Tibial nerve (tissue), 4 donors: ENCODE measurements at places on chromosomes 16 and 17.
A peak's percentile ranks its signal among the peaks of the same experiment; 100 is the strongest.

DNA sequence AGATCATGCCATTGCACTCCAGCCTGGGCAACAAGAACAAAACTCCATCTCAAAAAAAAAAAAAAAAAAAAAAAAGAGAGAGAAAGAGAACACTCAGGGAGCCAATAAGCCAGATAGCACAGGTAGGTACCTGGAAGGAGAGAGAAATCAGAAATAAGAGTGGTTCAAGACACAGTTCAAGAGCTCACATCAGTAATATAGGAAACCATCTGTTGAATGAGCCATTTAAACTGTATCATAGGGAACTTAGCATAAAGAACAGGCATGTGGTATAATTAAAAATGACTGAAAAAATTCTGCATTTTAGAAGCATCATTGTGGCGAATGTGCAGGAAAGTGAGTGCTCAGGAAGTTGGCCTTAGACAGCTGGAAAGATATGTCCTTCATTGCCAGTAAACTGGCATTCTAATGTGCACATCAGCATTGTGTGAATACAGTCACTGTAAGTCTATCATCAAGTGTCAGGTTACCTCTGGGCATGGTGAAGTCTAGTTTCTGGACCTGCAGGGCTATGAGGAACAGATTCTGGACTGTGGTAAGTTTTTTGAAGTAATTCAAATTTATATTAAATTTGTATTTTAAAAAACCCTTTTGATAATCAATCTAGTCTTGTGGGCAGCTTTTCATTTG lies 20.4 kb downstream of the KRT12 start:
- DNase-seq = no peak
- H3K27me3 ChIP-seq = no peaks in the 10 kb centered on the region
- H3K36me3 ChIP-seq = no peaks in the 10 kb centered on the region
- H3K4me3 ChIP-seq = no peak overlapping the region
- no peak overlapping the region for H3K27ac ChIP-seq

GRCh38 chr17:33962857-33963655 lies 292.0 kb upstream of the CCL2 start:
- no peak overlapping the region for H3K27ac ChIP-seq
- H3K4me3 ChIP-seq = no peak overlapping the region
- no peaks in the 10 kb centered on the region for H3K4me1 ChIP-seq
- H3K27me3 ChIP-seq = no peaks in the 10 kb centered on the region
- no peak for DNase-seq
- no peaks in the 10 kb centered on the region for H3K36me3 ChIP-seq

DNA sequence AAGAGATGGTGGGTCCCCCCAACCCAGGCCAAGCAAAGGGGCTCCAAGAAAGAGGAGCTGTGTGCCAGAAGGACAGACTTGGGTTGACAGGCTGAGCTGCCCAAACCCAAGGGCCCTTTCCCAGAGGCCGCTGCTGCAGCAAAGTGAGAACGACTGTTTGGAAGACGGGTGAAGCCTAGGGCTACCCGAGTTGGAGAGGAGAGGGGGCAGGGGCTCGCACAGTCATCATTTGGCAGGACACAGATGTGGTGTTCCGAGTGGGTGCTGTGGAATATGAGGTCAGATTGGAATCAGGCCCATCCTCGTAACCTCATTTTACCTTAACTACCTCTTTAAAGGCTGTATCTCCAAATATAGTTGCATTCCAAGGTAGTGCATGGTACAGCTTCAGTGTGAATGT lies 5.3 kb upstream of the MFAP4 start:
- no peak overlapping the region for H3K27ac ChIP-seq
- no peaks in the 10 kb centered on the region for H3K36me3 ChIP-seq
- H3K4me3 ChIP-seq = no peak overlapping the region
- no peak for DNase-seq

DNA sequence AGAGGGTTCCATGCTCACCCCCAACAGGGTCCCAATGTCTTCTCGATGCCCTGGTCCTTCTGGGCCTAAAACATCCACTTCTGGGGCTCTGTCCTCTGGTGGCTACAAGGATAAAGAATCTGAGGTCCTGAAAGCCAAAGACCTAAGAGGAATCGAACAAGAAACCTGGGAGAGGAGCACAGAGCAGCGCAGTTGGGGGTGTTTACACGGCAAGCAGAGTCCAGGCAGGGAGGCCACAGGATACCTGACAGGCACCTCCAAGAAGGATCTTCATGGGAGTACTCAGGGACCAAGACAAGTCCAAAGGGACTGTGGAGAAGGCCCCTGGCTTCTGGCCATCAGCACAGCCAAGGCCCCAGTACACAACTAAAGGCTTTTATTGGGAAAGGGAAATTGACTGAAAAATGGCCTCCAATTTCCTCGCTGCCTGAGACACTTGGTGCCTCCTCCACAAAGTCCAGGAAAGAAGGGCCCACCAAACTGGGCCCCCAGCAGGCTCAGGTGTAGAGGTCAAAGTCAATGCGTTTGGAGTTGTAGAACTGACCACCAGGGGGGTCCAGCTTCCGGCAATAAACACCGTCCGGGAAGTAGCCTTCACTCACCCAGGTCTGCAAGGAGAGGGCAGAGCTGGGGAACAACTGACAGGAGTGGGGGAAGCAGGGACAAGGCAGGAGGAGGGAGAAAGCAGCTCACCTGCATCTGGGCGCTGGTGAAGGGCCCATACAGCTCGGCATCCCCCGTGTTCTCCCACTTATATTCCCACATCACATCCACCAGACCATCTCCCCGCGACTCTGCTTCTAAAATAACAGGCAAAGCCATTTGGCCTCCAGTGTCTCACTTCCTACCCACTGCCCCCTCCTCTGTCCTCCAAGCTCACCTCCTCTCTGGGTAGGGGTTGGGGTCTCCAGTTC lies 2.4 kb downstream of the CD2BP2 start:
- H3K36me3 ChIP-seq = peaks cover 54% of the 10 kb centered on the region
- no peak for DNase-seq
- no peak overlapping the region for H3K4me3 ChIP-seq
- no peaks in the 10 kb centered on the region for H3K27me3 ChIP-seq
- peaks cover 29% of the 10 kb centered on the region for H3K4me1 ChIP-seq
- no peak overlapping the region for H3K27ac ChIP-seq

- no peaks in the 10 kb centered on the region for H3K27me3 ChIP-seq
- H3K4me1 ChIP-seq = no peaks in the 10 kb centered on the region
- peaks cover 49% of the 10 kb centered on the region for H3K36me3 ChIP-seq
- H3K4me3 ChIP-seq = no peak overlapping the region
Observed at GRCh38 chr16:47519996-47520679, 59.0 kb downstream of the PHKB start.

GRCh38 chr17:55743103-55743679 lies 7.7 kb upstream of the PCTP start:
- no peak overlapping the region for H3K4me3 ChIP-seq
- no peaks in the 10 kb centered on the region for H3K4me1 ChIP-seq
- H3K36me3 ChIP-seq = no peaks in the 10 kb centered on the region
- no peaks in the 10 kb centered on the region for H3K27me3 ChIP-seq

DNA sequence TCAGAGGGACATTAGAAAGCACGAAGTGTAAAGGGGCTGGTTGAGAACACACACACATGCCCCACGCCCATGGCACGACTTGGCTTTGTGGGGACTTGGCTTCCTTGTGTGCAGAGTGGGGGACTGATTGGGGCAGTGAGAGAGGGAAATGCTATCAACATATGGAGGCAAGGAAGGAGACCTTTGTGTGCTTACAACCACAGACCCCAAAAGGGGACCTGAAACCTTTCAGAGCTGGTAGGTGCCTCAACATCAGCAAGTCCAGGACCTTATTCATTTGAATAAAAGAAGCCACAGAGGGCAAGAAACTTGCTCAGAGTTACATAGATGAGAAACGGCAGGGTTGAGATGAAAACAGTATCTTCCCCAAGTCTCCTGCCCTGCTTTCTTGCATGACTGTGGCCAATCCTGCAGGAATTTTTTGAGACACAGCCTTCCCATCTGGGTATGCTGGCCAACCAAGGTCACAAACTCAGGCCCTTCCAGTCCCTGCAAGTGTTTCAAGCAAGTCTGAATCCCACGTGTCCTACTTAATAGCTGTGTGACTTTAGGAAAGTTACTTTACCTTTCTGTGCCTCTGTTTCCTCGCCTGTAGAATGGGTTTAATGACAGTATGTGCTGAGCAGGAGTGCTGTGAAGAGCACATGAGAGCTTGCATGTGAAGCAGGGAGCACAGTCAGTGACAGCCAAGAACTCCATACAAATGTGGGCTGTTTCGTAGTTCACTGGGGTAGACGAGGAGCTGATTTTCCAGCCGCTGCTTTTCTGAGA lies 26.2 kb downstream of the C16orf78 start:
- no peak for DNase-seq
- H3K4me3 ChIP-seq = no peak overlapping the region
- H3K27ac ChIP-seq = no peak overlapping the region

- peaks cover 20% of the 10 kb centered on the region for H3K36me3 ChIP-seq
- no peak for DNase-seq
- H3K4me1 ChIP-seq = no peaks in the 10 kb centered on the region
- no peak overlapping the region for H3K4me3 ChIP-seq
Observed at GRCh38 chr17:46950997-46951621, 27.9 kb downstream of the RPRML start.

DNA sequence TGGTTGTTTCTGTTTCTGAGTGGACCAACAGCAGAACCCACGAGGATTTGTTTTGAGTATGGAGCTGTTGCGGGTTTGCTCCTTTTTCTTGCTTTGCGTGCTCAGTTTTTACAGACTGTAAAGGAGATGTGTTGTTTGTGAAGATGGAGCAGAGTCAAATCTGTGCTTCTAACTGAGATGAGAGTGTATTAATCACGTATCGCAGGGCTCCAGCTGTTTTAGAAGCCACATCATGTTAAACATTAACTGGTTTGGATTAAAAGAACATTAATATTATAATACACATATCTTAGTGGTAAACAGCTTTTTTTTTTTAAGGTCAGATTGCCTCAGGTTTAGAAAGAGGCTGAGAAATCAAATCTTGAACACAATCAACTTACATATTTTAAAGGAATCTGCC lies 69.4 kb downstream of the YPEL2 start:
- no peak overlapping the region for H3K4me3 ChIP-seq
- H3K27ac ChIP-seq = peak overlapping the region; percentile 9
- H3K27me3 ChIP-seq = no peaks in the 10 kb centered on the region
- H3K36me3 ChIP-seq = peaks cover 72% of the 10 kb centered on the region
- no peak for DNase-seq

- H3K27ac ChIP-seq = peak overlapping the region; percentile 96
- peak overlapping the region; percentile 66 for H3K4me3 ChIP-seq
- no peaks in the 10 kb centered on the region for H3K36me3 ChIP-seq
- H3K4me1 ChIP-seq = no peaks in the 10 kb centered on the region
Observed at GRCh38 chr16:68235108-68235886, 630 bp downstream of the ESRP2 start.

GRCh38 chr17:67050471-67051154 lies 6.3 kb downstream of the CACNG1 start:
- peaks cover 6% of the 10 kb centered on the region for H3K36me3 ChIP-seq
- DNase-seq = no peak
- H3K4me1 ChIP-seq = no peaks in the 10 kb centered on the region
- H3K27ac ChIP-seq = no peak overlapping the region
- no peak overlapping the region for H3K4me3 ChIP-seq

GRCh38 chr16:87342978-87343752 lies 26.0 kb upstream of the C16orf95 start:
- no peak overlapping the region for H3K4me3 ChIP-seq
- no peak for DNase-seq
- H3K27ac ChIP-seq = no peak overlapping the region
- H3K36me3 ChIP-seq = peaks cover 6% of the 10 kb centered on the region

GRCh38 chr17:59154721-59155438 lies at the start of gene SKA2:
Gene SKA2, minus strand, starts transcription at chr17:59155186. Its CDS starts 23 bp downstream, at chr17:59155163.
- peaks cover 16% of the 10 kb centered on the region for H3K4me1 ChIP-seq
- peak within 1 kb of the TSS; percentile 65 for H3K4me3 ChIP-seq
- H3K36me3 ChIP-seq = no peaks in the 10 kb centered on the region
- H3K27ac ChIP-seq = peak within 1 kb of the TSS; percentile 59

- no peaks in the 10 kb centered on the region for H3K27me3 ChIP-seq
- no peak for DNase-seq
- no peaks in the 10 kb centered on the region for H3K36me3 ChIP-seq
- H3K4me1 ChIP-seq = no peaks in the 10 kb centered on the region
- no peak overlapping the region for H3K27ac ChIP-seq
Observed at GRCh38 chr16:24163935-24164334, 92.2 kb upstream of the CACNG3 start.
